ENCODE measurements at places on chromosomes 12 and 14.

DNA sequence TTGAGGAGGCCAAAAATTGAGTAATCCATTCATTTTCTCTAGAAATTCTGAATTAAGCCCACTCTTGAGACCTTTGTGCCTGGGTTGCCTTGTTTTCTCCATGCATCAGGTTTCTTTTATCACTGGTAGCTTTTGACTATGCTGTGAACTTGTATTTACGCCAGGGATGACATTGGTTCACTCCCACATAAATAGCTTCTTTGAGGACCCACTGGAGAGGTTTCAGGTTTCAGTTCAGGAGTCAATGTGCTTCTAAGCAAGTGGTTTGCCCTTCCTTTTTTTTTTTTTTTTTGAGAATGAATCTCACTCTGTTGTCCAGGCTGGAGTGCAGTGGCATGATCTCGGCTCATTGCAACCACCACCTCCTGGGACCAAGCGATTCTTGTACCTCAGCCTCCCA is 10.2 kb upstream of the SLC17A8 start:
- DNase-seq: no peak

DNA sequence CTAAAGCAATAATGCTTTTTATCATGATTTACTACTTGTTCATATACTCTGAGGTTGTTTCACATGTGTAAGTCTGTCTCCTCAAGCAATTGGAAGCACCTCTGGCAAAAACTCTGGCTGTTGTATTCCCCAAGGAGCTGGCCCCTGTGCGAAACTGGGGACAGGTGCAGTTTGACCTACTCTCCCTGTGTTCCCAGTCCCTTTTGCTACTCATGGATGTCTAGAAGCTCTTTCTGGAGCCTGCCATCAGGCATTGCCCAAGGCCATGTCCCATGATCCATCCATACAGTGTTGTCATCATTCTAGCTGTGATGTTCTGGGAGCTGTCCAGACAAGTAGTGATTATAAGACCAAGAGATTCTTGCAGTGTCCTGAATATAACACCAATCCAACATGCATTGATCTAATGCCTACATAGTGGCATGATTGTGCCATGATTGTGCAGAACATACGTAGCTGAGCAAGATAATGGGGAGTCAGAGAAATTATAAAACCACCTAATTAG is 14.9 kb downstream of the AKAP6 start:
- DNase-seq: no peak

DNA sequence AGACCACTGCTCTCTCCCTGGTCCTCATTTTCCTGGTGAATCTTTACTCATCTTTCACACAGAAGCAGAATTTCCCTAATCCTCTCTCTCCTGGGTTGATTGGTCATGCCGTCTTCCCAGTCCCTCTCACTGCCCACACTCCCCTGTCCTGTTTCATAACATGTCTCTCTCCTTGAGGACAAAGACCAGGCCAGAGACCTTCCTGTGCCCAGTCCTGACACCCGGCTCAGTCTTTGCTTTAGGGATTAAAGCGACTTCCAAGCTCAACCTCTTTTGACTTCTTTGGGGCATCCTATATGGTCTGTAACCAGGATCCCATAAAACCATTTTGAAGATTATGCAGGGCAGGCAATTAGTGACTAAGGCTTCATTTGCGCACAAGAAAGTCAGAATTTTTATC is 105.5 kb downstream of the BCL11B start:
- DNase-seq: no peak

- no peak for DNase-seq
Measured at GRCh38 chr12:17110316-17110715, 504.4 kb upstream of the LMO3 start.

GRCh38 chr14:36006623-36007022 is 169.9 kb downstream of the PTCSC3 start:
- no peak for DNase-seq

DNA sequence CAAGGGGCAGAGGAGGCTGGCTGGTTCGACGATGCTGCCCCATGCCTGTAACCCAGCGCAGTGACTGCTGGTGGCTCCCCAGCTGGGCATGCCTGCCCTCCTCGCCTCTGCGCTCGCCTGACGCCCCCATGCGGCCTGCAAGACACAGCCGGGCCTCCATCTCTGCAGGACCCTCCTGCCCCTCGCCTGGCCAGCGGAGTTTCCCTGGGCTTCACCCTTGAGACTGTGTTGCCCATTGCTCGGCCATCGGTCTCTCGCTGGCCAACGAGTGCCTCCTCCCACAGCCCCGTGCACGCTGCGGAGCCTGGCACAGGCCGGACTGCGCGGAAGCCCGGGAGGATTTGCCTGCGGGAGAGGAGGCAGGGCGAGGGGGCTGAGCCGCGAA is 17.6 kb downstream of the ASPG start:
- DNase-seq: no peak
